ENCODE measurements at places on chromosomes 2 and 18.

- DNase-seq = no peak
Measured at GRCh38 chr2:14749884-14750283, 117.4 kb downstream of the LRATD1 start.

GRCh38 chr2:45119855-45120254 is 110.6 kb upstream of the SIX2 start:
- DNase-seq = no peak

GRCh38 chr18:37729716-37730115 is 164.1 kb upstream of the CELF4 start:
- no peak for DNase-seq

DNA sequence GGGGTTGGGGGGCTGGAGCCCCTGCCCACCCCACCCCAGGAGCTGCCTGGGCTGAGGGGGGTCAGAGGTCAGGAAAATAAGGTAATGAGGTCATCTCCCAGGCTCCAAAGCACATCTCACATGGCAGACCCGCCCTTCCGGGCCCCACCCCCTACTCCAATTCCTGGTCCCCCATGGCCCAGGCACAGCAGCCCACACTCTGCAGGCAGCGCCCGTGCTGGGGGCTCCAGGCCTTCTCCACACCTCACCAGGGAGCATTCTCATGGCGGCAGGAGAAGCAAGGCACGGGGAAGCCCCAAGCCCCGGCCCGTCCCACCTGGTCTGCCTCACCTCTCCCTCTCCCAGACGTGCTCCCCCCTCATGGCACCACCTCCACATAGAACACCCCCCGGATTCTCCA is 43.8 kb downstream of the AQP12A start:
- DNase-seq = no peak

DNA sequence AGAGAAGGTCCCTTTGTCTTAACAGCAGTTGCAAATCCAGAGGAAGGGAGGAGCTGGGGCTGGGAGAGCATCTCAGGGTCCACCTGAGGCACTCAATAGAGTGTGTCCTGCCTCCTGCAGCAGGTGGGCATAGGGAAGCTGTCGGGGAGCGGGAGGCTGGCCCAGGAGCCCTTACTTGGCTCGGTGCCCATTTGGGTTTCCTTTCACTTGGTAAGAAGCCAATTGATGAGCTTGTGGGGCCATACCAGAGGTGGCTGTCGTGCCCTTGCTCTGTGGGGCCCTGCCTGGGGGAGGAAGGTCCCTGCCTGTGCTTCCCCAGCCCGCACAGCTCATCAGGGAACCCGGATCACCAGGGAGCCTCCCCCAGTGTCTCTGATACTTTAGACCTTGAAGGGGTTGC is 229.7 kb downstream of the DYSF start:
- DNase-seq = no peak

DNA sequence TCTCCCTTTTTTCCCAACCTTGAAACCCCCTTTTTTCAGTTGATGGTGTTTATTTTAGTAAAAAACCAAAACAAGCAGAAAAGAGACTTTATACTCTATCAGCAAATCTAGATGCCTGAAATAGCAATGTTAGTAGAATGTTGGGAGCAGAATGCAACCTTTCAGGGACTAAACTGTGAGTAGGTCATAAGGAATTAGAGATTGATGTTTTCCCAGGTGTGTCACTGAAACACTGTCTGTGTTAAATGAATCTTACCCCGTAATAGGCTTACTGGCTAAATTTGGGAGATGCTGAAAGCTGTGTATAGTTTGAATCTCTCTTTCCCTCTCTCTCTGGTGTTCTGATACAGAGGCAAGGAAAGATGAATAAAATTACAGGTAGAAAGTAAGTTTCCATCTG is 43.8 kb downstream of the AGFG1 start:
- no peak for DNase-seq

GRCh38 chr2:158011055-158011771 is 90.5 kb upstream of the UPP2 start:
- no peak for DNase-seq

DNA sequence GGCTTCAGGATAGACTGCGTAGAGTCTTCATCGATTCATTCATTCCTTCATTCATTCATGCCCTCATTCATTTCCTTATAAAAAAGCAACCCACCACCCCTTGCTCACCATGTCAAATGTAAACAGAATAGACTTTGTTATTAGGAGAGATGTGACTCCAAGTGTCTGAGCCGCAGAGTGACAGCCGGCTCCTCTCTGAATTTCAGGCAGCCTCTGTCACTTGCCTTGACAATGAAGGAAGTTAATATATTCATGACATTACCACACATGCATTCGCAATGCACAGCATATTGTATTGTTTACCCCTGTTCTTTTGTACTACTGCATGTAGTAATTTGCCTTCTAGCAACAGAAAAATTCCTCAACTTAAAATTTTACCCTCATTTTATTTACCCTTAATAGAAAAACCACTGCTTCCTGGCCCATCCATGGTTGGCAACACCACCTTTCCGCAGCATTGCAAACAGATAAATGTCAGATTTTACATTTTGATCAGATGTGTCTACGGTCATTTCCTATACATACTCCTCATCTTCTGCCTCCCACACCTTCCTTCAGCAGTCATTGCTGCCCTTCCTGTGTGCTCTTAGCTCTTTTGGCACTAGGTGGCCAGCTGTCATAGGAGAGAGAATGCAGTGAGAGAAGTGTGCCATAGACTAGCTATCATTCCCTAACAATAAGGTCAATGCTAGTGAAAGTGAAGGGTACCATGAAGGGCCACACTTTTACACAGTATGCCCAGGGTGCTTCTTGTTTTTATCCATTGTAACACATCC is 1090.8 kb downstream of the BCL11A start:
- no peak for DNase-seq

DNA sequence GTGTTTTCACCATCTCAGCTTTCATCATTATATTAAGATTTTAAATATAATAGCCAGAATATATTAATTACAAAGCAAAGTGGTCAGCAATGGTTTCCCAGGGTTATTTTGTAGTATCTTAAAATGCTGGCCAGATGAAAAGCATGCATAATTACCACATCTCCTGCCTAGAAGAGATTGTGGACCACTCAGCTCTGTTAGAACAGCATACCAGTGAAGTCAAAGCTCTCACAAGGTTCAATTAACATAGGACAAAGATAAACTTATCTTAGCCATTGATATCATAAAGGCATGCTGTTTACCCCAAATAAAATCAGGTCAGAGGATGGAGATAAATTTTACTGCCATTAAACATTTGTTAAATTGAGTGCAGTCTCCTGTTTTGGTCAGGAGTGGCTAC is 19.3 kb upstream of the PDE1A start:
- no peak for DNase-seq

DNA sequence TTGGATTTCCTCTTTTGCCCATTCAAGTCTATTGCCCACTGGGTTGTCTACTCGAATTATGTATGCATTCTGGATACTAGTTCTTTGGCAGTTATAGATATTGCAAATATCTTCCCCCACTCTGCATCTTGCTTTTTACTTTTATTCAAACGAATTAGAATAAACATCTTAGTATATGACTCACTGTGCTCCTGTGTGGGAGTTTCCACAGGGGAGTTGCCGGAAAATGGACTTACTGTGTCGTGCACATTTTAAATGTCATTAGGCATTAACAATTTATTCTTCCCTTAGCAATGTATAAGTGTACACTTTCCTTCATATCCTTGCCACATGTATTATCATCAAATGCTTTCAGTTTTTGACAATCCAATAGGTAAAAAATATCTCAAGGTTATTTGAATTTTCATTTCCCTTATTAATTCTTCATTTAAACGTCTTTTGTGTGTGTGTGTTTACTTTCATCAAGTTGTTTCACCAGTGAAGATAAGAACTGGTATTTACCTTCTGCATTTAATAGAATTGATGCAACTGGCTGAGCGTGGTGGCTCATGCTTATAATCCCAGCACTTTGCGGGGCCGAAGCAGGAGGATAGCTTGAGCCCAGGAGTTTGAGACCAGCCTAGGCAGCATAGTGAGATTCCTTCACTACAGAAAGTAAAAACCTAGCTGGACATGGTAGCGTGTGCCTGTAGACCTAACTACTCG is 4.6 kb upstream of the UGT1A5 start:
- DNase-seq = no peak

DNA sequence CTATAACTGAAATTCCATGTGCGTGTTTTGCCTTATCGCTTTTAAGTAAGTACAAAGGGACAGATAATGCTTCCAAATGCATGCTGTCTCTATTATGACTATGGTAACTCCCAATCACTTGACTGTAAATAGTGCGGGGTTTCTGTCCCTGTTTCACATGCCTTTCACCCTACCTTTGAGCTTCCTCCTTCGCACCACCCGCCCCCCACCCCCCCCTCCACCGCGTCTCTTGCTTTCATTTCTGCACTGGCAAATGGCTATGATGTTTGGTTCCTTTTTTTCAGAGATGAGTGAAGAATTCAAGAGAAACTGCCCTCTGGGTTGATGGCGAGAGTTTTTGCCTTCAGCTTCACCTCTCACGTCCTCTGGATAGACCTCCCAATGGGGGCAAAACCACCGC is 25.0 kb upstream of the SPP2 start:
- DNase-seq = peak; percentile 36

- no peak for DNase-seq
Measured at GRCh38 chr2:204024906-204025475, 88.4 kb downstream of the ICOS start.

- no peak for DNase-seq
Measured at GRCh38 chr2:2222931-2223330, 108.1 kb downstream of the MYT1L start.

GRCh38 chr2:172808156-172808555 is 72.5 kb downstream of the RAPGEF4 start:
- DNase-seq = no peak

DNA sequence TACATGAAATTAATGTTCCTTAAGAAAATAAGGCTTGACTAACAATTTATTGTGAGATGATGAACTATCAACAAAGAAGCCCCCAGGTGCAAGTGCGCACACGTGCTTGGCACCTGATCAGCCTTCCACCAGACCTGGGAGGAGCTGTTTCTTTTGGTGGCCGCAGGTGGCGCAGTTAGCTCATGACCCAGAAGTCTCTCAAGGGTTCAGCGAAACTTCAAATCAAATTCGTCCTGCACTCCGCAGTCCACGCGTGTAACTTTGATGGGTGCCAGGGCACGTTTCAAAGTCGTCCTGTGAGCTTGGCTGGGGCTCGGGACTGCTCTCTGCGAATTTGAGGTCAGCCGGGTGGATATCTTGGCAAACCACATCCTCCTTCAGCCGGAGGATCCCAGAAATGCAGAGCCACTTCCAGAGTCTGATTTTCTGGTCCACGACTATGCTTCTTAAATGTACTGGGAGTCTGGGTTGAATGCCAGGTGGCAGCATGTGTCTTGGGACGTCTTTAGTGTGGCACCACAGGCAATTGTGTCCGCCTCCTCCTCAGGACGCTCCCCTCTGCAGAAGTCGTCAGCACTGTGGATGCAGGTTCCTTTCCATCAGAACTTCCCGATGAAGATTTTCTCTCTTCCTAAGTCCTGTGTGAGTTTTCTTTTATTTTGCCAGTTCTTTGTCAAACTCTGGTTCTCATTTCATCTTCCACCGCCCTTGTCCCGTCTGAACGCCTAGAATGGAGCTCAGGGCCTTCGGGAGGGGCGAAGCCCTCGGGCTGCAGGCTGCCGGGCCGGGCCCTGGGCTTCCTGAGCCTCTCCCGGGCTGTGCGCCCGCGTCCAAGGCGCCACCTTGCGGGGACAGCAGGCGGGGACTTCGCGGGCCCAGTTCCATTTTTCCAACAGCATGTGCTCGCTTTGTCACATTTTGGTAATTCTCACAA is 61.3 kb upstream of the RAPGEF4 start:
- no peak for DNase-seq

GRCh38 chr2:200509235-200509611 is 645 bp downstream of the KCTD18 start:
- DNase-seq = peak; percentile 13

GRCh38 chr18:5868218-5868854 is 27.0 kb downstream of the TMEM200C start:
- DNase-seq = peak; percentile 23

DNA sequence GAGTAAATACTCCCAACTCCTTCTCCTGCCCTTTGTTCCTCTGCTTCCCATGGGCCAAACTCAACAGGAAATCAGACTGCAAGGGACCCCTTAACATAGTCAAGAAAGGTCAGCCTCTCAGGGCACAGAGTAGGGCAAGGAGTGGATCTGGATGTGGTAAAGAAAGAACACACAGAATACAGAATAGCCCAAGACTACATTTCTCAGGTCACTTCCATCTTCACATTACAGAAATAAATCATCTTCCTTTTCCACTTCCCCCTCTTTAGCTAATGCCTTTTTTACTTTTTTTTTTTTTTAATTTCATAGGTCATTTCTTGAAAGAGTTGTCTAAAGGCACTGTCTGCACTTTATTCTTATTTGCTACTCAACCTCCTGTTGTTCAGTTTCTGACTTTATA is 558.3 kb downstream of the TNS1 start:
- DNase-seq = no peak

DNA sequence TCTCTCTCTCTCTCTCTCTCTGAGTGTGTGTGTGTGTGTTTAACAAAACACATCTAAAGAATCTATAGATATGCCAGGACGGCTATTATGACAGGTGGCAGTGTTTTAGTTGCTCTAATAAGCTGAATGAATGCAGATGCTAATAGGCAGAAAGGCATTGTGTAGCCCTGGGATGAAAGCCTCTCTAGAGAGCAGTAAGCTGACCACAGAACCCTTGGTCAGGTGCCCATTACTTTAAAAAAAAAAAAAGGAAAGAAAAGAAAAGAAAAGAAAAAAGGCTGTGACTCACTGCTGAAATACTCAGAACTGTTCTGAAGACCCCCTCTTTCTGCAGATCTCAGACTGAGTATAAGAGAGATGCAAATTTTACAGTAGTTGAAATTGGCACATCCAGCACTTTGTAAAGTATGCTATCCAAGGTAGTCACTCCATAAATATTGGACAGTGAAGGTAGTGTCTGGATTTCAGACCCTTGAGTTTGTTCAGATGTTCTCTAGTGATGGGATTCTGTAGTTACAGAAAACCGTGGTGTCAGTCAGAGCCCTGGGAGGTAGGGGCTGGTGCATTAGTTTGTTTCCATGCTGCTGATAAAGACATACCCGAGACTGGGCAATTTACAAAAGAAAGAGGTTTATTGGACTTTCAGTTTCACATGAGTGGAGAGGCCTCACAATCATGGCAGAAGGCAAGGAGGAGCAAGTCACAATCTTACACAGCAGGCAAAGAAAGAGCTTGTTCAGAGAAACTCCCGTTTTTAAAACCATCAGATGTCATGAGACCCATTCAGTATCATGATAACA is 30.9 kb downstream of the OSBPL6 start:
- DNase-seq = no peak

DNA sequence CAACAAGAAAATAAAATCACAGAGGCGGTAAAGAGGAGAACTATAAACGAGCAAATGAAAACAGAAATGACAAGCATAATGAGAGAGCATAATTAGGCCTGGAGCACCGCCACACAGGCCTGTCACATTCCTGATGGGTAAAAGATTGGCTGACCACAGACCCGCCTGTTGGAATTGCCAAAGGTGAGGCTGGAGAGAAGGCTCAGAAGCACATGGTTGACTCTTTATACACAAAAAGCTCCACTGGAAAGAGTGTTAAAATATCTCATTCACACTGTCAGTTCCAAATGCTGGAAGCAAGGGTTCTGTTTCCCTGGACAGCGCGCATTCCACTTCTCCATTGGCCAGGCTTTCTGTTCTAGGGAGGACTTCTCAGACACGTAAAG is 5.9 kb upstream of the LGALSL start:
- DNase-seq = no peak

- DNase-seq = no peak
Measured at GRCh38 chr18:21191596-21192307, 50.3 kb upstream of the GREB1L start.

GRCh38 chr2:153169609-153170008 is 309.0 kb downstream of the RPRM start:
- no peak for DNase-seq

All from GM19239 (cell line).